ENCODE measurements at places on chromosomes 4 and X.
A peak's percentile ranks its signal among the peaks of the same experiment; 100 is the strongest.

- DNase-seq = no peak
Measured at GRCh38 chr4:56859841-56860240, 38.3 kb upstream of the SPINK2 start.

- DNase-seq = peak; percentile 17
Measured at GRCh38 chr4:101556842-101557241, 209.5 kb upstream of the PPP3CA start.

DNA sequence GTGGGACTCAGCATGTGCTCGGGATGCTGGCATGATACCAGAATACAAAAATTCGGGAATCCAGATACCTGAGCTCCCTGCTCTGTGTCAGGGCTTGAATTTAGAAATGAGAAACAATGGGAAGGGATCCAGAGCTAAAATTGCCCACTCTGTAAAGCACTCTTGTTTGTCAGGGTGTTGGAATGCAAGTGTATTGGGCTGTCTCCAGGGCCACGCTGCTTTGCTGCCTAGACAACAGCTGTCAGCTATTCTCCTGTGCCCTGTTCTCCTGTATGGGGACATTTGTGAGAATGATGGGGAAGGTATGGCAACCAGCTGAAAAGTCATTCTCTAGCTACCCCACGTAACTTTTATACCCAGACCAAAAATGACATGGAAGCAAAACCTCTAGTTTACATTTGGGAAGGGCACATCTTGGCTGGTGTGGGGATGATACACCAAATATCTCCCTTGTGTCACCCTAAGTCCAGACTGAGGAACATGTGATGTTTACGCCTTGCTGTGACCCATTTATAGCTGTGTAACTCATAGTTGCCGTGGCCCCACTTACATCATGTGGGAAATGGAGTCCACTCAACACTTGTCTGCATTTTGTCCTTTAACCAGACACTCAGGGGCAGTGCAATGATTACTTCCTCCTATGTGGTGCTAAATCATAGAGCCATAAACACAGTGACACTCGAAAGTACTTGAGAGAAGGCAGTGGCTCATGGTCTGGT, 46.6 kb downstream of the SMPX start:
- DNase-seq = no peak

GRCh38 chrX:4825550-4825949, 1112.1 kb upstream of the PRKX start:
- peak; percentile 9 for DNase-seq

DNA sequence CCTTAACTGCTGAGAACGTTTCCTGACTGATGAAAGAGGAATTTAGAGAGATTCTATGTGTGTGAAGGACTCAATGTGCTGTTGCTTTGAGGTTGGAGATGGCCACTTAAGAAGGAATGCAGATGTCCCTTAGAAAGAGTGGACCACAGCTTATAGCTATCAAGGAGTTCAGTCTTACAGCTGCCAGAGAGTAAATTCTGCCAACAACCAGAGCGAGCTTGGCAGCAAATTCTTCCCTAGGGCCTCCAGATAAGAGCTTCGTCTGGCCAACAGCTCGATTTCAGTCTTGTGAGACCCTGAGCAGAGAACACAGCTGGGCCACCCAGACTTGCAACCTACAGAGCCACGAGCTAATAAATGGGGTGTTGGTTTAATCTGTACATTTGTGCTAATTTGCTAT, 21.8 kb downstream of the MID1 start:
- no peak for DNase-seq

GRCh38 chrX:107827030-107827831, 1.6 kb downstream of the MID2 start:
- peak; percentile 14 for DNase-seq

DNA sequence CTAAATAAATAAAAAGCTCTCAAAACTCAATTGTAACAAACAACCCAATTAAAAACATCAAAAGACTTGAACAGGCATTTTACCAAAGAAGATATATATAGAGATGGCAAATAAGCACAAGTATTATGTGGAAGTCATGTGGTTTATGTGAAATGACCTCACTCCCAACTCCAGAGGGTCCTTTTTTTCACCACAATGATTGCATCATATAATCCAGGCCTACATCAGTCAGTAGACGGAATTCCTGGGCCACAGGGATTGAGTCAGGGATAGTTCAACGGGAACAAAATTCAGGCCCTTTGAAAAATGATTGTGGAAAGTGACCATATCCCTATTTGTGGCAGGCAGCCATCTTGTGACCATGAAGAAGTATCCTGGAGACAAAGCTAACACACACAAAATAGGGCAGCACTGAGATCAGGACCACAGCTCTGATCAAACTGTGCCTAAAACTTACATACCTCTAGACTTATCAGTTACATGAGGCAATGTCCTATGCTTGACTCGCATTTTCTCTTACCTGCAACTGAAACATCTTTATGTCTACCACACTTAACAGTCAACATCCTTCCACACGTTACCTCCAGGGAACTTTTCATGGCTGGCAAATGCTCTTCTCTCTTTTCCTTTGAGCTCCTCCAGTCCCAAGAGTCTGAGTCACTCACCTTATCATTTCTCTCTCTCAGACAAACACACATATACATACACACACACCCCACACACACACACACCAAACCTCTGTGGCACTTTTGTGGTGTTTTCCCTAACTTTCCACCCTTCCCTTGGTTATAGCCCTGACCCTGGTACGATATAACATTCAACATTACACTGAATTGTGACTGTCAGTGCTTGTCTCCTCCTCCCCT, 113.5 kb downstream of the PHF8 start:
- no peak for DNase-seq

DNA sequence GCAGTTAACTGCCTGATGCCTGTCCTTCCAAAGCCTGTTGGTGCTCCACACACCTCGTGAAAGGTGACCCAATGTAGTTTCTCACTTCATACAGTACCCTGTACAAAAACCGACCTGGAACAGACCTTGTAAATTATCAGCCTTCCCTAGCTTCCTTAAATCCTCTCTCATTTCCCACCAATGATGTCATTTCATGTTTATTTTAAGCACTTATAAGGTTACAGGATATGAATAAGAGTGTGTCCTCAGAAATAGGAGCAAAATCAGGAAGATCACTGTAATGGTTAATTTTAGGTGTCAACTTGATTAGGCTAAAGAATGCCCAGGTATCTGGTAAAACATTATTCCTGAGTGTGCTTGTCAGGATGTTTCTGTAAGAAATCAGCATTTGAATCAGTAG, 44.7 kb downstream of the TMEM150C start:
- no peak for DNase-seq

GRCh38 chr4:5069901-5070300, 18.6 kb downstream of the STK32B start:
- DNase-seq = no peak

GRCh38 chr4:39054497-39054896, 7.5 kb upstream of the KLHL5 start:
- no peak for DNase-seq

GRCh38 chrX:46864606-46865005, 27.8 kb downstream of the RP2 start:
- no peak for DNase-seq

DNA sequence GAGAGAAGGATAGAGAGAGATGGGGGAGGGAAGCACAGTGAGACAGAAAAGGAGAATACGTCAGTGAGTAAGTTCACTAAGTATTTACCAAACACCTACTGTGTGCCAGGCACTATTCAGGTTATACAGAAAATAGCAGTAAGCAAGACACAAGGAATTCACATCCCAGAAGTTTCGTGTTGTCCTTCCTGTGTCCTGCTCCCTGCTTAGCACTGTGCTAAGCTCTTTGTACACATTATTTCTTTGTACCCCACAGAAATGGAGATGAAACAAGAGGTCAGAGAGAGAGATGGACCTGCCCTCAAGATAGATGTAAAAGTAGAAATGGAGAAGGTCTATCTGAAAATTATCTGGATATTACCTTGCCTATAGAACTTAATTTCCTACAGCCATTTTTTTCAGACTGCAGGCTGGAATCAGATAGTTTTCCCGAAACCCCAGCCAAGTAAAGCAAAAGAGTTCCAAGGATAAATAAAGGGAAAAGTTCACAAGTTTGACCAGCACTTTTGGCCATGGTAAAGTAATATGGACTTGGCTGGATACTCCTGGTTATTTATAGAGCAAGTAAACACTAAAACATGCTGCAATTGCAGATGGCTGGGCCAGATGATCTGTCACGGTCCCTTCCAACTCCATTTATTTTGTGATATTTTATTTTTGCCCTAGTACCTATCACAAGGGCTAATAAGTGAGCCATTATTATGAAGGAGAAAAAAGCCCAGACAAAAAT, 353.7 kb upstream of the SLC7A11 start:
- DNase-seq = no peak

GRCh38 chr4:55509266-55509665, 37.4 kb downstream of the CLOCK start:
- no peak for DNase-seq

DNA sequence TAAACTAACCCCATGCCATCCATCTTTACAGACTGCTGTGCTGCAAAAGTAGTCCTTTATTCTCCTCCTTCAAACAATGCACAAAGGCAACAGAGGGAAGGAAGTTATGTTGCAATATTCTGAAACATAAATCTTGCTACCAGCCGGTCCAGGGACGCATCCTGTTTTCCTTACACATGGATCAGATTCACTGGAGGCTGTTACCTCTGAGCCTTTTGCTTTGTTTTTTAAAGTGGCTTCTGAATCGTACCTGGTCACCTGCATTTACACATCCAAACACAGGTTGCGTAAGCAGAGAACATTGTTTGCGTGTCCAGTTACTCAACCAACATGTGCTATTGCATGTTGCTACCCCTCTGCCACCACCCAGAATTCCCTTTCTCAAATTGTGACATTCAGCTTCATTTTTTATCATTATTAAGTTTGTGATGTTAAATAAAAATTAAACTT, 8.8 kb downstream of the PPARGC1A start:
- DNase-seq = no peak

GRCh38 chr4:159107203-159107925, 4.5 kb downstream of the RAPGEF2 start:
- DNase-seq = peak; percentile 43

- DNase-seq = no peak
Measured at GRCh38 chr4:139337612-139338011, 35.3 kb upstream of the NDUFC1 start.

DNA sequence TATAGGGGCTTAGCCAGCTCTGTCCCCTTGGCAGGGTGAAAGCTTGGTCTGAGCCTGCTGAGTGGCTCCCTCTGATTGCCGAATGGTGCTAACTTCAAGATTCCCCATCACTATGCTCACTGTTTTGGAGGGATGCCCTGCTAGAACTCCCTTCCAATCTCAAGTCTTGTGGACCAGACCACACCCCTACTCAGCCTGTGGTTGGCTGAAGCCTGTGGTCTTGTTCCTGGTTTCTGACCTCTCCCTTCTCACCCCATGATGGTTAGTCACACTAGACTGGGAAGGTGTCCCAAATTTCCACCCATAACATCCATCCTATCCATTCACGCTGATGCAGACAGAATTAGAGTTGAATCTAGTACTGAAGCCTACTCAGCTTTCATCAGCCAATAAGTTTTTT, 184.7 kb upstream of the NDP start:
- no peak for DNase-seq

- no peak for DNase-seq
Measured at GRCh38 chr4:184395451-184395917, 78.9 kb downstream of the IRF2 start.

DNA sequence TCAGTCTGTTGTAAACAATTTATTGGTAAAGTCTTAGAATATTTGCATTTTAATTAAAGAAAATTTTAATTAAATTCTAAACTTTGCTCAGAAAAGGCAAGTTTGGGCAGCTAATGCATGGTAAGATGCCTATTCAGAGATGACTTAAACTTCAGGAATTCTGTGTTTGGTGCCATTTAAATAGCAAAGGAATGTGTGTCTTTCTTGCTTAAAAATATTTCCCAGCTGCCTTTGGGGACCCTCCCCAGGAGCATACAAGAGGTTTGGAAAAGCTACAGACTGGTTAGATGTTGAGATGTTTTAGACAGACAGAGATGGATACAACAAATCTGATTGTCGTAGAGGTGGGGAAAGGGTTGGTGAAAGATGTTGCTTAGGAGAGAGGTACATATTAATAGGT, 36.5 kb downstream of the AFF2 start:
- DNase-seq = no peak

- no peak for DNase-seq
Measured at GRCh38 chr4:7392438-7393421, 42.0 kb downstream of the PSAPL1 start.

DNA sequence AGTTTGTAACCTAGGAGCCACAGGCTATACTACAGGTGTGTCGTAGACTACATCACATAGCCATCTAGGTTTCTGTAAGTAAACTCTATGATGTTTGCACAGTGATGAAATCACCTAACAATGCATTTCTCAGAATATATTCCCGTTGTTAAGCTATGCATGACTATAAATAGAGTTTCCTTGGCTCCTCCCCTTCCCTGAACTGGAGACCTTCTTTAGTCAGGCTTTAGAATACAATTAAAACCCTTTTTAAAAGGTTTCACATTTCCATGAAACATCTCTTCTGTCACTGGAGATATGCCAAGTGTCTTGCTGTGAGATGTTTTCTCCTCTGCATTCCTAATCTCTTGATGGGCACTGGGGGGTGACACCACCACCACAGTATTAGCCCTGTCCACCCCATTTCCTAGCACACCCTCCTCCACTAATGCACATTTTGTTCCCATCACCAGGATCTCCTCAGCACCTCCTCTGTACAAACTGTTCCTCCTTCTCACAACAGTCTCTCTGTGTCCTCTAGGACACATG, 334.6 kb upstream of the CPEB2 start:
- no peak for DNase-seq

DNA sequence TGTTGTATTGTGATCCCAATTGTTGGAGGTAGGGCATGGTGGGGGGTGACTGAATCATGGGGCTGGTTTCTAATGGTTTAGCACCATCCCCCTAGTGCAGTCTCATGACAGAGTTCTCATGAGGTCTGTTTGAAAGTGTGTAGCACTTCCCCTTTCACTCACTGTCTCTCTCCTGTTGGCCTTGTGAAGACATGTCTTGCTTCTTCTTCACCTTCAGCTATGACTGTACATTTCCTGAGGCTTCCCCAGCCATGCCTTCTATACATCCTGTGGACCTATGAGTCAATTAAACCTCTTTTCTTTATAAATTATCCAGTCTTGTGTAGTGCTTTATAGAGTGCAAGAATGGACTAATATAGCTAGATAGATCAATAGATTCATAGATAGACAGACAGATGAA, 230.0 kb downstream of the MAGEE1 start:
- DNase-seq = no peak

DNA sequence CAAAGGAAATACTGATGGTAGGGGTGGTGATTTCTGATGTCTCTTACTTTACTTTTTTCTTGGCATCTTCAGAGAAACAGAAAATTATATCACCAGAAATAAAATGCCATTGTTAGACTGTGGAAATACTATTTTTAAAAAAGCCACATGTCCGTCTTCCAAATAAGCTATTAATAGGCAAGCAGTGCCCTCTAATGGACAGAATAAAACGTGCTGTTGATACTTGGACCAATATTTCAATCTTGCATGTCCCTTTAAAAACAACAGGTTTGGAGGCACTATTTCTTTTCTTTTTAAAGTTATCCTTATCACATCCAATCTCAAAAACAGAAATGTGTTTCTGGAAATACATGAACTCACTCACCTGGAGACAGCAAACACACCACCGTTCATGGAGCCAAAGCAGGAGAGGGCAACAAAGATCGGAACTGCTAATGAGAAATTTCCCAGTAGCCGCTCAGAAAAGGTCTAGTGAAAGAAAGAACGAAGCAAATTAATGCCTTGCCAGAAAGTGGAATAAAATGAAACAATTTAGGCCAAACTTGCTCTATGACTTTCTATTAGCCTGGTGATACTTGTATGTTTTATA, 59.2 kb downstream of the SLC7A11 start:
- DNase-seq = peak; percentile 74

GRCh38 chrX:17020356-17020755, 73.9 kb downstream of the REPS2 start:
- no peak for DNase-seq

All from common myeloid progenitor, CD34-positive (primary cell).